Skeletal muscle cell (primary cell): ENCODE measurements at places on chromosomes 3 and 15.
A peak's percentile ranks its signal among the peaks of the same experiment; 100 is the strongest.

- no peak for DNase-seq
Observed at GRCh38 chr3:23519314-23520208, 286.2 kb upstream of the UBE2E1 start.

GRCh38 chr3:14374444-14374883 is 27.9 kb upstream of the SLC6A6 start:
- no peak for DNase-seq

DNA sequence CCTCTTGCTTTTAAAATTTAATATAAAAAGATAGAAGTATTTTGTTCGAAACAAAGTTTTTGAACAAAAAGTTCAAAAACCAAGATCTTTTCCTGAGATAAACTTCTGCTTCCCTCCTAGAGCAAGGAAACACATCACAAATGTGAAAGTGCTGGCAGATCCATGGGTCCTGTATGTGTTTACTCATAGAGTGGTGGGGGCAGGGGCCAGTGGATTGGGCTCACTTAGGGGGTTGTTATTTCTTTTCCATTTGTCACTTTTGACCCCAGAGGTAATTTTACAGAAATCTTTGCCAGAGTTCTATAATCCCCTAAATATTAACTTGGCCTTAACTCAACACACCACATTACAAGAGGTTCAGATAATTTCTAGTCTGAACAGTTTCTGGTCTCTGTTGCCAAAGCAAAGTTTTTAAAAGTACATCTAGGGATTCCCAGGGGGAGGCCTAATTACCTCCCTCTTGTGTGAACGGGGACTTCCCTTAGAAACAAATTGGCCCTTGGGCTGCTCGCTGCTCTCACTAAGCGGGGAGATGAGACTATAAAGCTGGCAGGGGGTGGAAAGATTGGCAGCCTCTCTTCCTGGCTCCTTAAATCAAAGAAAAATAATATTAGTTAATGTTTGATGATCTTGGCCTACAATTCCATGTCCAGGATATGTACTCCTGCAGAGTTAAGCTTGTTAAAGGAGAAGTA is 66.8 kb upstream of the PTX3 start:
- DNase-seq, result peak; percentile 61

- no peak for DNase-seq
Observed at GRCh38 chr3:166685246-166685645, 694.9 kb downstream of the ZBBX start.

- DNase-seq, result no peak
Observed at GRCh38 chr15:83919319-83919830, 265.5 kb downstream of the ADAMTSL3 start.

DNA sequence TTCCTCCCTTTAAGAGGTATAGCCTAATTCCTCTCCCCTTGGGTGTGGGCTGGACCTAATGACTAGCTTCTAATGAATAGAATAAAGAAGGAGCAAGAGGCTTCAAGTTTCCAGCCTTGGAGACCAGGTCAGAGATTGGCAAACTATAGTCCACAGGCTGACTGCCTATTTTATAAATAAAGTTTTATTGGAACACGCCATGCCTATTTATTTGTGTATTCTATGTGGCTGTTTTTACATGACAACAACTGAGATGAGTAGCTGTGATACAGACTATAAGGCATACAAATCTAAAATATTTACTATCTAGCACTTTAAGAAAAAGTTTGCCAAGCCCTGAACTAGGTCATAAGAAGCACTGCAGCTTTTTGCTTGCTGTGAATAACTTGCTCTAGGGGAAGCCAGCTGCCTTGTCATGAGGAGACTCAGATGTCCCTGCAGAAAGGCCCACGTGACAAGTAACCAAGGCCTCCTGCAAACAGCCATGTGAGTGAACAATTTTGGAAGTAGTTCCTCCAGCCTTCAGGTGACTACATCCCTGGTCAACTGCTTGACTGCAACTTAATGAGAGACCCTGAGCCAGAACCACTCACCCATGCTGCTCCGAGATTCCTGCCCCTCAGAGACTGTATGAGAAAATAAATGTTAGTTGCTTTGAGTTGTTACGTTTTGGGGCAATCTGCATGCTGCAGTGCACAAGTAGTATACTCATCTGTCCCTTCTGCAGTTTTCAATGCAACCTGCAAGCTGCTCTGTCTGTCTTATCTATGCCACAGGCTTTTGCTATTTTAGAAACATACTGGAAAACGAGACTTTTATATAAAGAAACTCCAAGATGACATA is 21.1 kb upstream of the MAP3K13 start:
- DNase-seq, result no peak

GRCh38 chr15:99720533-99720932 is 12.7 kb downstream of the LYSMD4 start:
- DNase-seq, result no peak

- no peak for DNase-seq
Observed at GRCh38 chr3:193350744-193351143, 27.8 kb downstream of the ATP13A5 start.

- no peak for DNase-seq
Observed at GRCh38 chr15:58932710-58933280, 684 bp downstream of the SLTM start.

DNA sequence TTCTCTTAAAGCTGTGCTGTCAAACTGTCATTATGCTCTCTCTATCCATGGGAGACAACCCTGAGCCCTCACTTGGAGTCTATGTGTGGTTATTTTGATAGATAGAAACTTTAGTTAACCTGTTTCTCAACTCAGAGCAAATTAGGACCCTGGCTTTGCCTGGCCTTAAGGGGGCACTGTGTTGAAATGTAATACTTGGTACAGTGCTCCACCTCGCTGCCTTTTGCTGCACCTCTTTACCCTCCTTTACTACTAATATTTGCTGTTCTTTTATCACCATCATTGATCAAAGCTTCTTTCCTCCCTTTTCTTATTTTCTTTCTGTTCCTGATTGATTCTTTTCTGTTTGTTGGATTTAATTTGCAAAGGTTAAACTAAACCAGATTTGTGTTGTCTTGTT is 34.3 kb downstream of the STT3B start:
- DNase-seq, result no peak

- no peak for DNase-seq
Observed at GRCh38 chr3:27590437-27591298, 106.5 kb upstream of the SLC4A7 start.

DNA sequence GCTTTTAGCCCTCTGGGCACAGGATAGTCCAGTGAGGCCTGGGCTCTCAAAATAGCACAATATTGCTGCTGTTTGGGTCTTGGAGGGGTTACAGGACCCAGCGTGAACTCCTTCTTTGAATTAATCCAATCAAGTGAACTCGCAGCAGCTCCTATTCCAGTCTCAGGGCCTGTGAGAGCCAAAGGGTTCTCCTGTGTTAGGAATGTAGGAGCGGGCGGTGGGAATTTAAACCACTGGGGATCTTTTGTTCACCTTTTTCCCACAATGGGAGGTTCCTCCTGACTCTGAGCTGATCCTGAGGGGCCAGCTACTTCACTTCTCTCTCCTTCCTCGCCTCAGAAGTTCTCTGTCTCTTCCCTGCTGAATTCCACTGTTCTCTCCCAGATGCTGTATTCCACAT is 504.0 kb downstream of the UNC13C start:
- DNase-seq, result no peak

DNA sequence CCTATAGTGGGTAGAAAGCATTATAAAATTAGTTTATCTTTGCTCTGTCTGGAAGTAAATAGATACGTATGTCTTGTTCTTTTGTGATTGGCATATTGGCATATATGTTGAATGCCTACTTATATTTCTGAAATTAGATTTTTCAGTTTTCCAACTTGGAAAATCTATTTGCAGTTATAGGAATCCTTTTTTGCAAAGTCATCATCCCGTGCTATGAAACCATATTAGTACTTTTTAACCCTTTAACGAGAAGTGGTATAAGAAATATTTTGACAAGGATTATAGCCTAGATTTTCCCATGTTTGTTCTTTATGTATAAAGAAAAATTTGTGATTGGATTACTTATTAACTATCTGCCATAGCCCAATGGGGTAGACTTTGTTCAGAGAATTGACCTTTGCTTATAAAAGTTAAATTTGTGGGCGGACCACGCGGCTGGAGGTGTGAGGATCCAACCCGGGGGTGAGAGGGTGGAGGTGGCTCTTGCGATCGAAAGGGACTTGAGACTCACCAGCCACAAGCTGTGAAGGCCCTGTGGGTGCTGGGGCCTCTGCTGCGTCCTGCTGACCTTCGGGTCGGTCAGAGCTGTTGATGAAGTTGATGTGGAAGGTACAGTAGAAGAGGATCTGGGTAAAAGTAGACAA is 5.9 kb downstream of the LRRC28 start:
- no peak for DNase-seq

GRCh38 chr3:17771177-17772017 is 29.0 kb upstream of the TBC1D5 start:
- DNase-seq, result no peak

- no peak for DNase-seq
Observed at GRCh38 chr3:17515445-17516234, 226.8 kb downstream of the TBC1D5 start.

DNA sequence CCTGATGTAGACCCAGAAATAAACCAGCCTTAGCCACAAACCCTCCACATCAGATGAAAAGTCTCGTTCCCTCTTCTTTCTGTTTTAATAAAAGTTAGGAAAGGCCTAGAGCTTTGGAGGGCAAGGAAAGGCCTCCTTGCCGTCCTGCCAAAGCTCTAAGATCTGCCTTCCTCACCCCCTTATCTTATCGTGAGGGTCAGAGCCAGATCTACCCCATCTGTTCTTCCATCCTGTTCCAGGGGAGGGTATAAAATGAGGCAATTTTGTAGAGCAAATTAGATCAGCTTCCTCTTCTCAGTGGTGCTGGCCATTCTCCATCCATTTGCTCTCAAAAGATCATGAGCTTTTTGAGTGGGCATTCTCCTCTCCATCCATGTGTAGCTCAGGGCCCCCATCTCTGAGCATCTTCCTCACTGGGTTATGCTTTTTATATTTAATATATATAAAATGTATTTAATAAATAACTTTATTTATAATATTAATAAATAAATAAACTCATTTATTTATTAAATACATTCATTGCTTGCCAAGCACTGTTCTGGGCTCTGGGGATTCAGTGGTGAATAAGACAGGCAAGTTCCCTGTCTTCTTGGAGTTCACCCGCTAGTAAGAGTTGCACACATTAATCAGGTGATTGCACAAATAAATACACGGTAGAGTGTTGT is 2.0 kb upstream of the SLC24A1 start:
- DNase-seq, result no peak

- DNase-seq, result no peak
Observed at GRCh38 chr3:108437439-108437838, 73.0 kb downstream of the MYH15 start.

GRCh38 chr3:111890051-111890580 is 31.1 kb downstream of the PHLDB2 start:
- DNase-seq, result no peak

GRCh38 chr3:130395331-130395730 is 49.9 kb downstream of the COL6A5 start:
- DNase-seq, result peak; percentile 67

DNA sequence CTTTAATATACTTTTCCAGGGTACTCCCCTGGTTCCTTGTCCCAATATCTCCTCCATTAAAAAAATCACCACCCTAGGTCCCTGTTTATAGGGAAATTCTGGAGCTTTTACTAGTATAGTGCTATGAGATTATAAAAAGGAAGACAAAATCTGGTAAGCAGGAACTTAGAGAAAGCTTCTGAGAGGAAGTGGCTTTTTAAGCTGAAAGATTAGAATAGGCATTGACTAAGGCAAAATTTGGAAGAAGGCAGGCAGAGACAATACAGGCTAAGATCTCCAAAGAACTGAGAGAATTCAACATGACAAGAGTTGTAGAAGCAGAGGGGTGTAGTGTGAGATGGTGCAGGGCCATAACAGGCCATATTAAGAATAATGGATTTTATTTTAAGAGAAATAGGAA is 25.8 kb downstream of the SGO1 start:
- no peak for DNase-seq

DNA sequence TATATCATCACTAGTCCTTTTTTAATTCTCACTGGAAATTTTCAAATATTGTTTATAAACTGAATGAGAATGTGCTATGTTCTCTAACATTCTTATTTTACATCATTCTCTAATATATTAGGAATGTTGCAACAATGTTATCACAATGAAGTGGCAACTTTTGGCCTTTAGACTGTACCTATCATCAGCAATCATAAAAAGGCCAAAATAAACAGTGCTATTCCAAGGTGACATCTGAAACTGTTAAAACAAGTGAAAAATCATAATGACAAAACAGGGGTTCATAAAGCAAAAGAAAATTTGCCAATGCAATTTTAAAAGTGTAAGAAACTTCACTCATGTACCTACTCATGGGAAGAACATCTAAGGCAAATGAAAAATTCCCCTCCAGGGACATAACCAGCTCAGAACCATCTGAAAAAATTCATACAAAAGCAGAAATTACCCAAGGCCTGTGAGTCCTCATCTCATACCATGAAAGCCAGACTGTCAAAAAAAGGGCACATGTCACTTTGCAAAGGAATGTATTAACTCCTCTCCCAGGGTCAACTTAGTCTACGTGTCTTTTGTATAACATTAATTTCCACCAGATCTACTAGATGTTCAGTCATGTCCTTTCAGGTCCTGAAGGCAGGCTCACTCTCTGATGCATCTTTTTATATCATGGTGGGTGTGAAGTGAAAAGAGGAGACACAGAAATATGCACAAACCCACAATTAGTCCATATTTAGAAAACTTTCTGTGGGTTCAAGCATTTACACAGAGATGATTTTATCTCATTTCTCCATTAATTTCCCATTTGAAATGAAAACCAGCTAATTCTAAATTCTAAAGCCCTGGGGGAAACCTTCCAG is 211.9 kb downstream of the CBLB start:
- DNase-seq, result no peak

DNA sequence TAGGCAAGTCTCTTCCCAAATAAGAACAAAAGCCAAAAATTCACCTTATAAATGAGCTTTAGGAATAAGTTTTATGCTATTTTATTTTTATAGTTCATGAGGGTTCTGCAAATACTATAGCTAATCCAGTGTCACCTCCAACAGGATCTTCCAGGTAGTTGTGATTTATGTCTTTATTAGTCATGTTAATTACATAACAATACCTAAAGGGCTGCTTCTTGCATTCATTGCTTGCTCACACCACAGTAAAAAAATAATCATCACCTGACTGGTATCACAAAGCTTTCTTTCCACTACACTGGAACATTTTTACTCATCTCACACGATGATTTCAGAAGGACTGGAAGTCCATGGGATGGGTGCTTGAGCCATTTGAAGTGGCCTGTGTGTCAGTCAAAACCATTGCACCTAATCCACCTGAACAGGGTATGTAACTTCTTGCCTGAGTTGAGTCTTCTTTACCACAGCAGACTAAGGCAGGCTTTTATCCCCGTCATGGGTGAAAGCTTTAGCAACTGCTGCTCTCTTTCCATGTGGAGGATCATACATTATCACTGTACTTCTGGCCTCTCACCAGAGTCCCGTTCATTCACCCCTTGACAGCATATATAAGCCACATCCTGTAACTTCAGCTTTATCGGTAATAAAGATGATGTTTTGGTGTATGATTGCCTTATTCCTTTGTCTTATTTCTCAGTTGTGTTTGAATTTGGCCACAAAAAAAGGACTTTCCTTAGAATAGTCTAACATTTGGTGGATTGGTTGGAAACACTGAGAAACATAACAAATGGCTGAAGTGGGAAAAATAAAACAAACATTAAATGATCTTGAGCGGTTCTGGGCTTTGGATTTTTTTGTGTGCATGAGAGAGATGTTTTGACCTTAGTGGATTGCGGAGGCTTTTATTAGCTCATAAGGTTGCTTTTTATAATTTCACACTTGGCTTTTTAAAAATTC is 382.6 kb upstream of the THBS1 start:
- no peak for DNase-seq
